Stomach (tissue), 19 donors: ENCODE measurements at places on chromosomes 5 and 9. TPM values are rescaled to one million over a fixed set of nuclear protein-coding genes. Genes with fewer than 3 reads are reported as not detected.
A peak's percentile ranks its signal among the peaks of the same experiment; 100 is the strongest.

GRCh38 chr5:53453898-53454718 lies 26.3 kb upstream of the FST start:
- DNase-seq, result no peak

DNA sequence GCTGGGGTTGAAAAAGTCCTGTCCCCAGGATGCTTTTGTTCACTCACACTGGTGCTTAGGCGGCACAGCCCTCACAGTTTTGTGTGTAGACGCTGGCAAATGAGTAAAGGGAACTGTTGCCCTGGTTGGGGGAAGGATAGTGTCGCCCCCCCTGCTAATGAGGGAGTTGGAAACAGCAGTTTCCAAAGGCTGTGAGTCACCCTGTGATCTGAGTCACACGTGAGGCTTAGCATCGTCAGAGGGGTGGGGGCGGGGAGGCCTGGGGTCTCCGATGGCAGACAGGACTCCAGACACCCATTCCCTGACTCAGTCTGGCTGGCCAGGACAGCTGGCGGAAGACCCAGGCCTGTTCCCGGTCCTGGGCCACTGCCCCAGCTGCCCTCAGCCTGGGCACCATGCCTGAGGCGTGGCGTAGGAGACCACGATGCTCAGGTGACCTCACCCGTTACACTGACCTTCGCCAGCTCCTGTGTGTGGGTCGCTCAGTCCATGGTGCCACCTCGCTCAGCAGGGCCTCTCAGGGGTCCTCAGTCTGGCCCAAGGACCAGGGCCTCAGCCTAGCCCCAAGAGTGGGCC lies 2.9 kb downstream of the DNAJB5 start:
- DNase-seq, result no peak

CAMK4 gene
- total RNA-seq, result 17.6 TPM

GRCh38 chr5:106376522-106376921 lies 1294.2 kb downstream of the EFNA5 start:
- DNase-seq, result no peak

DNA sequence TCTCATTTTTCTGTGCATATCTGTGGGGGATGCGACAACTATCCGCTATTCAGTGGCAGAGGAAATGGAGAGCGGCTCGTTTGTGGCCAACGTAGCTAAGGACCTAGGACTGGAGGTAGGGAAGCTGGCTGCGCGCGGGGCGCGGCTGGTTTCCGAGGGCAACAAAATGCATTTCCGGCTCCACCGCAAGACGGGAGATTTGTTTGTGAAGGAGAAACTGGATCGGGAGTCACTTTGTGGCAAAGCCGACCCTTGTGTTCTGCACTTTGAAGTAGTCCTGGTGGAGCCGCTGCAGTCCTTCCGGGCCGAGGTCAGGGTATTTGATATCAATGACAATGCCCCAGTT lies 320 bp downstream of the PCDHB1 start:
- DNase-seq, result no peak

DNA sequence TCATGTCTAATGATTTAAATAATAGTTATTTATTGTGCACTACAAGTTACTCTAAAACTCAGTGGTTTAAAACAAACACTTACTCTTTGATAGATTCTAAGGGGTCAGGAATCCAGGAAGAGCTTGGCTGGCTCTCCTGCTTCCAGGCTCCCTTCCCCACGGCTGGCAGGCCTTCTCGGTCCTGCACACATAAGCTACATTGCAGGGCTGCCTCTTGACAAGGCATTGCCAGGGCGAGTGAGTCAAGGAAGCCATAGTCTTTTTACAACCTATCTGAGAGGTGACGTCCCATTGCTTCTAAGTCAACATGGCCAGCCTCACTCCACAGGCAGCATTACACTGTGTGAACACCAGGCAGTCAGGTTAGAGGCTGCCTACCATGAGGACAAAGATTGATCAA lies 119.8 kb downstream of the AUH start:
- DNase-seq, result peak; percentile 18

DNA sequence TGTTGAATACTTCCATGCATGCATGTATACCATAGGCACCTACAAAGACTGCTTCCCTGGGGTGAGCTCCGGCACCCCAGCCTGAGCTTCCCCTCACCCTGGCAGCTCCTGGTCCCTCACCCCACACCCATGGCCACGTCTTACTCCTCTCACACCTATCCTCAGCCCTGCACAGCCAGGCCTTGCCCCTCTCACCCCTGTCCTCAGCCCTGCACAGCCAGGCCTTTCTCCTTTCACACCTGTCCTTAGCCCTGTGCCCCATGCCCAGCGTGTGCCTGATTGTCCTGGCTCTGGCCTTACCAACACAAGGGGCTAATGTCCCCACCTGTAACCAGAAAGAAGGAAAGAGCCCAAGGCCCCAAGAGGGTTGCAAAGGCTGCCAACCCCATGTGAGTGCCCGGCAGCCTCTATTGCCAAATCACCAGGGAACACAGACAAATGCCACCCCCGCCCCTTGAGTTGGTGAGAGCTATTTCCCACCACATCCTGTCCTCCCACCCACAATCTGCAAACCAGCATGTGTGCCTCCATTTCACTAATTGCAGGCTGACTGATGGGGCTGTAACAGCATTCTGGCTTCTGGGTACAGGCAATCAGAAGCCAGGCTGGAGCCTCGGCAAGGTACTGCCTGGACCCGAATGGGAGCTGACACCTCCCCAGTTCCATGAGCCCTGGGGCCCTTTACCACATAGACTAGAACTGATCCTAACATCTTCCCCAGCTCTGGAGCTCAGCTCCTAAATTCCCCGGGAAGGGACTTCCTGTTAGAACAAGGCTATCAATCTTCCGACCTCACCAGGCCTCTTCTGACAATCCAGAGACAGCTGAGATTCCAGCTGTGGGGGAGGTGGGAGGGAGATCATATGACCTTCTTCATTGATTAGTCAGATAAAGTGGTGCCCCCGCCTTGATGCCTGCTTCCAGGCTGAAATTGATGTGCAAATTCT lies 78.2 kb downstream of the FAM114A2 start:
- DNase-seq, result no peak

DNA sequence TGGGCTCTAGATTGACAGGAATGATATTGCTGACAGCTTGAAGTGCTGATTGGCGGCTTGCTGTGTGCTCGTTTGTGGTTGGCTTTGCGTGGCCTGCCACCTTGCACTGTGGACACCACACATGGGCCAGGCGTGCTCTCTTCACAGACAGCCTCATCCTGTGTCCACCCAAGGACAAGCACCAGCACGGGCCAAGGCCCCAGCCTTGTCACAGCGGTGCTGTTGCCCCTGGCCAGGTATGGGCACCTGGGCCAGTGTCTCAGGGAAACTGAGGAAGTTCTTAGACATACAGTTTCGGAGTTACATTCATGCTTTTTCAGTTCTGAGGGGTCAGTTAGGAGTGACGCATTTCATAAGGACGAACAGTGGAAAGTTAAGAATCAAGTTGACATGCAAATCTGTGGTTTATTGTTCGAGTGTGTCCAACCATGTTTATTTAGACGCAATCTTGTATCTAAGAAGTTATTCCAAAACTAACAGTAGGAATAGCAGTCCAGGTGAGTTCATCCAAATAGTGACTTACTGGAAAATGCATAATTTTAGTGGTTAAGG lies 125.9 kb downstream of the EHMT1 start:
- no peak for DNase-seq

GRCh38 chr5:154470947-154471870 lies 6.8 kb downstream of the HAND1 start:
- no peak for DNase-seq

- DNase-seq, result no peak
Observed at GRCh38 chr9:37798677-37799076, 1.9 kb upstream of the DCAF10 start.

DNA sequence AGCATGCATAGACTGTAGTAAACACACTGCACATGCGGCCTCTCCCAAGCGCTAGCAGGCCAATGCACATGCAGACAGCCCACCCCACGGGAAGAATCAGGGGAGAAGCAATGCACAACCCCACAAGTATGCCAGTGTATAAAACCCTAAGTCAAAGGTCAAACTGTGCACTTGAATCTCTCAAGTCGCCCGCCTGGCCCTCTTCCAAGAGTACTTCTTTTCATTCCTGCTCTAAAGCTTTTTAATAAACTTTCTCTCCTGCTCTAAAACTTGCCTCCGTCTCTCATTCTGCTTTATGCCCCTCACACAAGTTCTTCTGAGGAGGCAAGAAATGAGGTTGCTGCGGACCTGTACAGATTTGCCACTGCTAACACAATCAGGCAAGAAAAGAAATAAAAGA lies 50.4 kb downstream of the PTPDC1 start:
- DNase-seq, result no peak

GRCh38 chr5:23139338-23140171 lies 286.4 kb upstream of the CDH12 start:
- DNase-seq, result peak; percentile 15

OR1J2 gene
- total RNA-seq, result 6.4 TPM

DNA sequence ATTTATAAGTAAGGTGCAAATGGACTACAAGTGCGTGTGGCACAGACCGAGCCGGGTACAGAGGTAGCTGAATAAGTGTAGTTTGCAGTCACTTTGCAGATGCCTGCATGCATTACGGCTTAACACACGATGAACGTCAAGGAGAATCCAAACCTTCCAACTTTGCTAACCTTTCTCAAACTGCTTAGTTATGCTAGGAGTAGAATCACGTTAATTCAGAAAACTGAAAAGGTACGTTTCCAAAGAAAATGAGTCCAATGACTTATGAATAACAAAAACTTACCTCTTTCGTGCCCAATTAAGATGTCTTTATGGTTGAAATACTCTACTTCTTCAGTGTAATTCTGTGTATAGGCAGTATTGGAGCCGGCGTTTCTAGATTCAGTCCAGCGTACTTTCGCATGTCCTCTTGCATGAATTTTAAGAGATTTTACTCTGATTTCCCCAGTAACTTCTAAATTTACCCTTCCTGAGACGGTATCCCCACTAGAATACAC lies 539 bp downstream of the ARRDC3 start:
- peak; percentile 77 for DNase-seq

SPINK4 gene
- total RNA-seq, result not detected

DNA sequence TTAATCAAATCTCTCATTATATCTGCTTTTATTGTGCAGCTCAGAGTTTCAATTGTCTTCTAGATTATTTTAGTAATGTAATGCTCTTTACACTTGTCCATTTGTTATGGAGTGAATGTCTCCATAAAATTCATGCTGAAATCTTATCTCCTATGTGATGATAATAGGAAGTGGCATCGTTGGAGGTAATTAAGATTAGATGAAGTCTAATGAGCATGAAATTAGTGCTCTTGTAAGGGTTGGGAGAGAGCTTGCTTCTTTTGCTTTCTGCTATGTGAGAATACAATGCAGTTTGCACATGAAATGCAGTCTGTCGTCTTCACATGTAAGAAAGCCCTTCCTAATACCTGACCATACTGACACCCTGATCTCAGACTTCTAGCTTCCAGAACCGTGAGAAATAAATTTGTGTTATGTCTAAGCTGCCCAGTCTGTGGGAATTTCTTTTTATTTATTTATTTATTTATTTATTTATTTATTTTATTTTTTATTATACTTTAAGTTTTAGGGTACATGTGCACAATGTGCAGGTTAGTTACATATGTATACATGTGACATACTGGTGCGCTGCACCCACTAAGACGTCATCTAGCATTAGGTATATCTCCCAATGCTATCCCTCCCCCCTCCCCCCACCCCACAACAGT lies 1399.2 kb upstream of the CDH6 start:
- no peak for DNase-seq

GRCh38 chr9:126886034-126886822 lies 25.8 kb downstream of the ZBTB34 start:
- DNase-seq, result no peak

OLFM1 gene
- 58.3 TPM for total RNA-seq

DNA sequence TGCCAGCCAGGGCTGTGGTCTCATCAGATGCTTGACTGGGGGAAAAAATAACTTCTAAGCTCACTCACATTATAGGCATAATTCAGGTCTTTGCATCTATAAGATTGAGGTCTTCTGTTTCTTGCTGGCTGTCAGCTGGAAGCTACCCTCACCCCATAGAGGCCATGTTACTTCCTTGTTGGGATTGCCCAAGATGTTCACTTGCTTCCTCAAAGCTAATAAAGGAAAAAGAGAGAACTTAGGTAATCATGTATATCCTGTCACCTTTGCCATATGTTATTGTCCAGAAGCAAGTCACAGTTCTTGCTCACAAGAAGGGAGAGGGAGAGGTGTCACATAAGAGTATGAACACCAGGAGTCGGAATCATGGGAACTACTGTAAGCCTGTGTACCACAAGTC lies 38.7 kb upstream of the ANKRD34B start:
- no peak for DNase-seq

DNA sequence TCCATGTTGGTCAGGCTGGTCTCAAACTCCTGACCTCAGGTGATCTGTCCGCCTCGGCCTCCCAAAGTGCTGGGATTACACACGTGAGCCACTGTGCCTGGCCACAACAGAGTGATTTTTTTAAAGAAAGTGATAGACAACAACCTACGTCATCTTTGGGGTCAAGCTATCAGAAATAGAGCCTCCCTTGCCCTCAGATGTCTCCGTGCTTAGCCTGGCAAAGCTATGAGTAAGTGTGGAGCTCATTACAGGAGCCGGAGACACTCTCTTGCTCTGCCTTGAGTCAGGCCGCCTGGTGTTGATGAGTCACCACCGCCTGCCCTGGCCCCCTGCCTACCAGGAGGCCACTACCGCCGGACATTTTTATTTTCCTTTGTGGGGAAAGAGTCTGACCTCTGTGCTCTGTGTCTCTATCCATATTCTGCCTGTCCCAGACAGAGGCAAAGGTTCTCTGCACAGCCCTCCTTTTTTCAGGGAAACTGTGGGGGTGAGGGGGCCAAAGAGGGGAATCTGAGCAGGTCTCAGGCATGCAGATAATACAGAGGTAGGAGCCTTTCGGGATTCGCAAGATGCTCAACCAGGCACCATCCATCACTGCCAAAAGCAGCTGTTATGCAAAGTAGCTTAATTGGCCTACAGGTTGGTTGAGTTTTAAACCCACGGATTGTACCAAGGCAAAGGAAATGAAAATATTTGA lies 123.7 kb upstream of the CPEB4 start:
- peak; percentile 84 for DNase-seq

- peak; percentile 22 for DNase-seq
Observed at GRCh38 chr9:110329639-110330230, 7.9 kb downstream of the TXNDC8 start.

DNA sequence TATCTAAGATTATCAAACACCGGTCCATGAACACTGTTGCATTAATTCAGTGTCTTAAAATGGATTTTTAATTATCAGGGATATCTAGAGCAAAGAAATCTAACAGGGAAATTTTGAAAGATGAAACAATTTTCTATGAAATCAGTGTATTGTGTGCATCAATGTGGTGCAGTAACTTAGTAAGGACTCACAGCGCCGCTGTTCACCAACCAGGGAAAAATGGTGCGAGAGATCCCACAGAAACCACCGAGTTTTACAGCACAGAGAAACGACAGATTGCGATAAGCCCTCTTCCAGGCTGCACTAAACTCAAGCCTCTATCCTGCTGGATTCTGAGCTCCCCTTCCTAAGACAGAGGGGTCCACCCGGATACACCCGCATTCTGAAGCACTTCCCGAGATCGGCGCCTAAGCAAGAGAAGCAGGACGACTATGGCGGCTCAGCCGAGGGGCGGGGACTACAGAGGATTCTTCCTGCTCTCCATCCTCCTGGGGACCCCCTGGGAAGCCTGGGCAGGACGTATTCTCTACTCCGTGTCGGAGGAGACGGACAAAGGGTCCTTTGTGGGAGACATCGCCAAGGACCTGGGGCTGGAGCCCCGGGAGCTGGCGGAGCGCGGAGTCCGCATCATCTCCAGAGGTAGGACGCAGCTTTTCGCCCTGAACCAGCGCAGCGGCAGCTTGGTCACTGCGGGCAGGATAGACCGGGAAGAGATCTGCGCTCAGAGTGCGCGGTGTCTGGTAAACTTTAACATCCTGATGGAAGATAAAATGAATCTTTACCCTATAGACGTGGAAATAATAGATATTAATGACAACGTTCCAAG lies at the start of gene PCDHGA7:
Gene PCDHGA7, plus strand, starts transcription at position 274 of the 826 bp plus-strand sequence. Its CDS starts 158 bp downstream, at position 432.
- DNase-seq, result no peak

CDH9 gene
- total RNA-seq, result not detected

- DNase-seq, result no peak
Observed at GRCh38 chr9:79384501-79384900, 187.3 kb upstream of the TLE4 start.
